ENCODE measurements at places on chromosomes 12 and 14.

DNA sequence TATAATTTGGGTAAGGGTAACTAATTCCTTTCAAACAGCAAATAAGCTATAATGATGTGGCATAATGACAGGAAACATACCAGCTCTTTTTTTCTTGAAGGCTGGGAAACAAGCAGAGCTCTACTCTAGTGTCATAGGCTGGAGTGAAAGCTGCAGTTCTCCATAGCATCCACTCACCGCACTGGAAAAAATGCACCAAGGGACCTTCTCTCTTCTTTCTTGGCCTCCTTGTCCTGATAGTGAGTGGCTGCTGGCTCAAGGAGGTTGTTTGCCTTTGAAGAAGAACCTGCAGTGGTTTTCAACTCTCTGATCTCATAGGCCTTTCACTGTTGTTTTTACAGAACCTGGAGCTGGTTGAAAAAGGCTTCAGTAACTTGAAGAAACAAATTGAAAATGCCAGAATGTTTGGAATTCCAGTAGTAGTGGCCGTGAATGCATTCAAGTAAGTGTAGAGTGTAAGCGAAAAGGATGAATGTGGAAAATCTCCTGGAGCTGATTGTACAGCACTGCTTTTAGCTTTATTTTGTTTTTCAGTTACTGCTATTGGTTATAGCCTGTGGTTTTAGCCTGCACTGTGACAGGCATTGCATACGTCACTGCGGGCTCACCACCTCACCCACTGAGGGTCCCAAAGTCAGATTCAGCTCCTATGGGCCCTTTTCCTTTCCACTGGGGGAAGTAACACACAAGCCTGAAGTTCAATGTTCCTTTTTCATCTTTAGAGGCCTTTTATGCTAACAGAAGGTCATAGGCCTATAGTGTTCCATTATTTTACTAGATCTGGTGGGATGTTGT, 17.2 kb upstream of the AKAP5 start:
- ATAC-seq = no peak

DNA sequence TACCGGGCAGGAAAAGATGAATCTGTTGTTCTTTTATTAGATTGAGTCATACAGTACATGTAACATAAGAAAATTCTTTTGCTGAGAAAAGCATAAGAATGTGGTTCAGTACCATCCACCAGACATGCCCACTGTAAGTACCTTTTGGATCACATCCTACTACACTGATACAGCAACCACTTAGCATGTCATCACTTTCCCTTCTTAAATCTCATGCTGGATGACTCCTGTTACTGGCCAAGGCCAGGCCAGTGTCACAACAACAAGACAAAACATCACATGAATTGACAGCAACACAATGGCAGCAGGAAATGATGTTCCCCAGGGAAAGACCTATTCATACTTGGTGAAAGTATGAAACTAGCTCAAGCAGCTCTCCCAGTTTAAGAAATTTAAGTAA, 46.4 kb downstream of the STXBP6 start:
- ATAC-seq = no peak

DNA sequence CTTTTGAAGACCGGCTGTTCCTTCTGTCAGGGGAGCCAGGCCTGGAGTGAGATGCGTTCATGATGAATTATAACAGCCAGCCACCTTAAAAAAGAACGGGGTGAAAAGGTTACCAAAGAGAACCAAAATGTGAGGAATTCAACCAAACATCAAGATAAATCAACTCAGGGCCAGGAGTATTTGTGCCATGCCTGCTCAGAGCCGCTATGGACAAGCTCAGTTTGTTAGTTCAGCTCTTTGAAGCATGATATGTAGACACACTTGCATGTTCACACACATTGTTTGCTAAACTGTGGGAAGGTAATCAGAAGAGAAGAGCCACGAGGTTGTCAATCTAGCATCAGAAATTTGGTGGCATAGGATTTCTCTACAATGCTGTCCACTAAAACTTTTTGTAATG, 367.4 kb upstream of the TBX3 start:
- ATAC-seq = no peak

DNA sequence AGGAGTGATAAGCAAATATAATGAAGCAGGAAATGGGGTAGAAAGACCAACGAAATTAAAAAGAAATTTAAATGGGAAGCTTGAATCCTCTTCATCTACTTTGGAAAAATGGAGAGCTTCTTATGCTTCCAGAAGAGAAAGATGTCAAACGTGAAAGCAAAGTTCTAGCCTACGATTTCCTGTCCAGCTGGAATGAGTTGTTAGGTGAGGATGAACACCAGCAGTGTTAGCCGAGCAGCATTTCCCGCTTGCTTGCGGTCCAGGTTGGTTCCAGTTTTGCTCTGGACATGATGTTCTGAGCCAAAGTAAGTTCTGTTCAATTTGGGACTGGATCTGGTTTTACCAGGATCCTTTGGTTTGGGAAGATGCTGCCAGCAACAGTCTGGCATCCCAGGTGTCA, 78.9 kb downstream of the DACT1 start:
- no peak for ATAC-seq

- peak; percentile 19 for ATAC-seq
These were observed 2.1 kb downstream of the CHST11 start for GRCh38 chr12:104458694-104459367.

DNA sequence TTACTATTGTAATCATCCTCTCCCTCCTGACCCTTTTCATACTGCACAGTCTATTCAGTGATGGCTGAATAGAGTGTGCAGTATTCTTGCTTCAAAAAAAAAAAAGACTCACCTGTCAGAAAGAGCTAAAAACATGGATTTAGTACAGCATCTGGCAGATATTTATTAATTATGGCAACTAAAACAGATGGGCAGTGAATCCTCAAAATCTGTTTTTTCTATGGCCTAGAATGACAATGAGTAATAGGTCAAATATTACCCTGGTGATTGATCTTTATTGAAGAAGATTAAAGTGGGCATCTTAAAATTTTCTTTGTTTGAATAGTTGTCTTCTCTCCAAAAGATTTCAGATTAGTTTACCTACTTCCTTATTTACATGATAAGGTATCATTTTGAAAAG, 543.6 kb downstream of the FOXG1 start:
- ATAC-seq = no peak

DNA sequence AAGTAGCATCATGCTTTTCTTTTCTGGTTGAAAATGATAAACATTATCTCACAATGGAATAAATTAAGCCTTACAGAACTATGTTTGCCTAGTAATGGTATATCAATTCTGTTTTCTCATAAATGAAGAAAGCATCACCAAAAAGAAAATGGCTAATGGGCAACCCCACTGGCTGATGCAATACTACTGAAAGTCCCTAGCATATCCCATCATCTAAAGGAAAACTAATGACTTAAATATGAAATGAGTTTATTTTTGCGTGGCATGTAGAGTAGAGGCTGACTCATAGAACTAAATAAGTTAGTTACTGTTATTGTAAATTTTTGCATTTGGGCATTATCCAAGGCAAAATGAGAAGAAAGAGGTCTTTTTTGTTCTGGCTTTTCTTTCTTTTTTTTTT, 1156.3 kb upstream of the SEL1L start:
- no peak for ATAC-seq

- ATAC-seq = no peak
These were observed 32.2 kb upstream of the SLC38A2 start for GRCh38 chr12:46404733-46405132.

GRCh38 chr12:77429426-77429825, 364.1 kb upstream of the E2F7 start:
- no peak for ATAC-seq

- ATAC-seq = no peak
These were observed 580.5 kb downstream of the AACS start for GRCh38 chr12:125645724-125646123.

GRCh38 chr14:57212919-57213318, 55.8 kb downstream of the EXOC5 start:
- no peak for ATAC-seq

DNA sequence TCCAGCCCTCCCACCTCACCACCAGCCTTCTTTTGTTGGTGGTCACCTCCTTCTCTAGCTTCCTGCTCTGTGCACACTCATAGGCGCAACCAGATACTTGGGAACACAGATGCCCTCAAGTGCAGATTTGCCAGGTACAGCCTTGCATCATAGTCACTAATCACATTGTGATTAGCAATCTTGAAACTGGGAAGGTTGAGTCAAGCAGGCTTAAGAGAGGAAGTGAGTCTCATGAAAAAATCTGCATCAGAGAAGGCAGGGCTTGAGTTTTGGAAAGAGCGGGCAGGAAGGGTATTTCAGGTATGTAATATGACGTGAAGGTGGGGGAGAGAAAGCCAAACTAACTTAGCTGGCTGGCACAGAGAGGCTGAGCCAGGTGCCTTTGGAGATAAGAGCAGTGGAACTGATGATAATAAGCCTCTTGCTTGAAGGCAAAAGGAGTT, 2.7 kb upstream of the RABGGTA start:
- peak; percentile 81 for ATAC-seq

- no peak for ATAC-seq
These were observed 19.1 kb downstream of the RPAP3 start for GRCh38 chr12:47686645-47687240.

GRCh38 chr12:87775051-87775450, 254.2 kb downstream of the C12orf50 start:
- ATAC-seq = no peak

GRCh38 chr14:98200601-98201000, 1071.4 kb downstream of the BCL11B start:
- no peak for ATAC-seq

GRCh38 chr12:59904874-59905521, 309.2 kb downstream of the SLC16A7 start:
- no peak for ATAC-seq

DNA sequence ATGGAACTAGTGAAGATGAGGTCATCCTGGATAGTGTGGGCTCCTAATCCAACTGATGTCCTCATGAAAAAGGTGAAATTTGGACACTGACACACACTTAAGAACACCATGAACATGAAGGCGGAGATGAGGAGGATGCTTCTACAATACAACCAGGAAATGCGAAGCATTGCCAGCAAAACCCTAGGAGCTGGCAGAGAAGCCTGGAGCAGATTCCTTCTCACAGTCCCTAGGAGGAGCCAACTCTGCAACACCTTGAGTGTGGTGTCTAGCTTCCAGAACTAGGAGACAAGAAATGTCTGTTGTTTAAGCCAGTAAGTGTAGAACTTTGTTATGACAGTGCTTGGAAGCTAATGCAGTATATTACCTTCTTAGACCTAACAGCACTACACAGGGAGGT, 191.9 kb upstream of the PWP1 start:
- no peak for ATAC-seq

- peak; percentile 62 for ATAC-seq
These were observed 78.6 kb downstream of the DAAM1 start for GRCh38 chr14:59267046-59267445.

- peak; percentile 95 for ATAC-seq
These were observed 37.8 kb upstream of the DDHD1 start for GRCh38 chr14:53190938-53191337.

DNA sequence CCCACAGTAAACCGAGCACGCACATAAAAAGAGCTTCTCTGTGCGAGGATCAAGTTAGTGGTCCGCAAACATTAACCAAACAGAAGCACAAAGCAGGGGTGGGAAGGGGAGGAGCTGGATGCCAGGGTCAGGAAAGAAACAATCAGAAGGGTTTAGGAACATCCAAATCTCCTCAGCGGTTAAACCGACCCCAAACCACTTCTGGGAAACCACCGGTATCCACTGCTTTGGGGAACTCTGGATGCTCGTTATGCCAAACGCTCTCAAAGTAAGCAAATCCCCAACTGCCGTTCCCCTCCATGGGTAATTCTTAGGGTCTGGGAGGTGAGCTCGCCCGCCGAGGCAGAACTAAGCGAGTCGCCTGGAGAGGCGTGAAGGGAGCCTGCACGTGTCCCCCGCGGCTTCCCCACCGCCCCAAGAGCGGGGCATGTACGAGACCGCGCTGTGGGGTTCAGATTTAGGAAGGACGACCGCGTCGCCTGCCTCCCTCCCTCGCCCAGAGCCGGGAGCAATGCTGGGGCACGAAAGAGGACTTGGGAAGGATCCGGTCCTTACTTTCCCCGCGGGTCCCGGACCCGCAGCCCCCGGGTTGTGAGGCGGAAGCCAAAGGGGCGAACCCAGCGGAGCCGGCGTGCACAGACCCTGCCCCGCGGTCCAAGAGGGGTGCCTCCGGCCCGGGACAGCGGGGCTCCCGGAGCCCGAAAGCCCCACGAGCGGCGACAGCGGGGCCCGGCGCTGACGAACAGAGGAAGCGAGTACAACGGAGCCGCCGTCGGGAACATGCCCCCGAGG, 711 bp downstream of the SBNO1 start:
- no peak for ATAC-seq
